ENCODE measurements at places on chromosomes 13 and 19.
A peak's percentile ranks its signal among the peaks of the same experiment; 100 is the strongest.

GRCh38 chr13:78596399-78596735, 7.0 kb downstream of the POU4F1 start:
- DNase-seq = no peak

GRCh38 chr13:48818495-48819356, 157.0 kb upstream of the FNDC3A start:
- peak; percentile 99 for DNase-seq

DNA sequence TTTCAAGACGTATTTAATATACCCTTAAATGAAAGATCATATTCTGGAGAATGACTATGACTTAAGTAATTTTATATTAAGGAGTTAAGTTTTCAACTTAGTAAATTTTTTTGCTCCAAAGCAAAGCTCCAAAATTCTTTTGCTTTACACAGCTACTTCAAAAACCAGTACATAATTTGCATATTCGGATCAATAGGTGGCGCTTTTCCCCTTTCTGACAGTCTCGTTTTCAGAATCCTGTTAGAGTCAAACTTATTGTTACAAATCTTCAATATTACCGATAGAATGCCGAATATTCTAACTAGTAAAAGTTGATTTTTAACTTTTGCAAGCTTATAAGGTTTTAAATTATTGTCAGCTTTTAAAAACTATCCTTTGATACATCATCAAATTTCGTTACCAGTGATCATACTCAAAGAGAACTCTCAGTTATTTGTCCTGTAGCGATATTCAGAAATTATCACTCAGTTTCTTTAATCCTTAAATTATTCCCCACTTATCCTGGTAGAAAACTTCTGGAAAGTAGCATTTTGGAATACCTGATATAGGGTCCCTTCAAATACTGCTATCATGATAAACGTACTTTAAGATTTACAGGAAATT, 852.7 kb upstream of the KLHL1 start:
- DNase-seq = peak; percentile 28

GRCh38 chr19:17993076-17993813, 14.7 kb upstream of the ARRDC2 start:
- no peak for DNase-seq

DNA sequence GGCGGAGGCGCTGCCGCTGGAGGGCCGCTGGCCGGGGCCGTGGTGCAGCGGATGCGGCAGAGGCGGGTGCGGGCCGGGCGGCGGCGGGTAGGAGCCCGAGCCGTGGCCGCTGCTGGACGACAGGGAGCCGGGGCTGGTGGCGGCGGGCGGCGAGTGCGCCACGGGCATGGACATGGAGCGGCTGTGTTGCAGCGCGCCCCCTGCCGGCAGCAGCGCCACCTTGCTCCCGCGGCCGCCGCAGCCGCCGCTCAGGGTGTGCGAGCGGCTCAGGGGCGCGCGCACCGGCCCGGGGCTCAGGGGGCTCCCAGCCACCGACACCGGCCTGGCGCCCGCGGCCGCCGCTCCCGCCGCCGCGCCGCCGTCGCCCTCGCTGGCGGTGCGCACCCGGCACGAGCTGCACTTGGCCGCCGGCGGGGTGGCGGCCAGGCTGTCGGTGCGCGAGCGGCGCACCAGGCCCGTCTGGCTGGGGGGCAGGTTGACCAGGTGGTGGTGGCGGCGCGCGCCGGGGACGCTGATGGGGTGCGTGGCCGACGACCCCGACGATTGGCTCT, 1.7 kb downstream of the IRS2 start:
- peak; percentile 59 for DNase-seq

DNA sequence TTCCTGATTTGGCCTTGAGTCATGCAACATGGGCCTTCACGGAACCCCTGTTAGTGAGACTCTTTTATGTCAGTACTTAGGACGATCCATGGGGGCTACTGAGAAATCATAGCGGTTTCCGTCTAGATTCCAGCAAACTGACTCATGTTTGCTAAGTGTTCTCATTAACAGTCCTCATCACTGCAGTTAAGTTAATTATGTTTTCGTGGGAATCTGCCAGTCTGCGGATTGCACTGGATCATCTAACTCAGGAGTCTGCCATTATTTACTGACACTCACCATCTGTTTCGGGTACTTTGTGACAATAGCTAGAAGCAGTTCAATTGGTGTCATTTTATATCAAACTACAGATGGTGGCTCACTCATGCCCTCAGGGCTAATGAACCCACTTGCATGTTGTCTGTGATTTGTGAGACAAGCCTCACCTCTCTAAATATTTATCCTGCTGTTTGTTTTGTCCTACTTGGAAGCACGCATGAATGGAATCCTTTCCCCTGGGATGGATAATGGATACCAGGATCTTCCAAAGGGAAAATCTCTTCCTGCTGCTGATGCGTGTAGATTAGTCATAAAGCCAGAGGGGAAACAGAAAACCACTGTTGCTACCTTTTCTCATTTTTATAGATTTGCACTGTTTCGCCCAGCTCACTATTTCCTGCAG, 61.8 kb downstream of the RAB20 start:
- peak; percentile 79 for DNase-seq

GRCh38 chr19:41325947-41326706, 16.2 kb downstream of the CCDC97 start:
- DNase-seq = peak; percentile 81

DNA sequence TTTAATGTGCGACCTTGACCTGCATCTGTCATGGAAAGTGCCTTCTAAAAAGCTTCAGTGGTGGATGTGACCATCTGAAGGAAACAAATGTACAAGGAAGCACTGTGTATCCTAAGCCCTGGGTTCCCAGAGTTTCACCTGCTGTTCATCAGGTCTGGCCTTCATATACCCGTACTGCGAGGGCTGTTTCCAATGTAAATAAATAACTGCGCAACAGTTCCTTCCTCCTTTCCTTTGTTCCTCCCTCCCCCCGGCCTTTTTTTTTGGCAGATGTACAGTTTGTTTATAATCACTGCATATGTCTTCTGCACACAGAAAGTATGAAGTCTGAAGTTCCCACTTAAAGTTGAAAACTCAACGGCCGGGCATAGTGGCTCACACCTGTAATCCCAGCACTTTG, 5.2 kb downstream of the FAAP24 start:
- DNase-seq = no peak

DNA sequence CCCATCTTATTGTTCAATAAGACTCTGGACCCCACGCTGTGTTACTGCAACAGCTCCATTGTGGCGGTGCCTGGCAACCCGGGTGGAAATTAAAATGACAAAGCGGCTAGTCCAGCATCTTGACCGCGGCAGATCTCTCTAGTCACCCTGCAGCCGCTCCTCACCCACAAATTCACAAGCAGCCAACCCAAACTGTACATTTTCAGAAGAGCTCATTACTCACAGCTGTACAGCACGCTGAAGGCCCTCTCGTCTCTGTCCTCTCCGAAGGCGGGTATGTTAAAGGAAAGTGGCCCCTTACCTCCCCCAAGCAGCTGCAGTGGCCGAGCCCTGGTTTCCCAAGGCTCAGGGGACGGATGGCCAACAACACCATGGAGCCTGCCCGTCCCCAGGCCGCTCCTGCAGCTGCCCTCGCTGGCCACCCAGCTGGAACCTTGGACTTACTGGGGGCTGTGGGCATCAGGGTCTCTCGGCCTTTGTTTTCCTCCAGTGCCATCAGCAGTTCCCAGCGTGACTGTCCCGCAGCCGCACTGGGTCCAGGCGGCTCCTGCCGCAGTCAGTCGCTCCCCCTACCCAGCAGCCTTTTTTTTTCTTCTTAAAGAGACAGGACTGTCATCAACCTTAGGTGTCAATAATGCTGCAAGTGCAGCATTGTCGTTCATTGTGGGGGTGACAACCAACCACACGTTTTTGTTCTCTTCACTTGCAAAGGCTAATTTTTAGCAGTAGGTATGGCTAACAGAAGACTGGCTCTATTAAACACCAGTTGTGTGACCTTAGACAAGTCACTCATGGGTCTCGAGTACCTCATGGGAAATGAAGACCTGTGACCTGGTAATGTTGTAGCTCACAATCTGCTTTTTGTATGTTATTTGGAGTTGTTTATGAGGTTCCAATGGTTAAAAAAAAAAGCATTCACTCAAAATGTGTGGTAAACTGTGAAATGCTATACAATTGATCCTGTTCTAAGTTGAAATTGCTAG, at the start of gene SACS:
Gene SACS (minus strand): TSS at position 532 of the 983 bp plus-strand sequence. CDS start 22,463 bp downstream, outside the sequence.
- peak; percentile 19 for DNase-seq

GRCh38 chr19:53388168-53388567, 6.8 kb upstream of the ZNF765 start:
- no peak for DNase-seq

DNA sequence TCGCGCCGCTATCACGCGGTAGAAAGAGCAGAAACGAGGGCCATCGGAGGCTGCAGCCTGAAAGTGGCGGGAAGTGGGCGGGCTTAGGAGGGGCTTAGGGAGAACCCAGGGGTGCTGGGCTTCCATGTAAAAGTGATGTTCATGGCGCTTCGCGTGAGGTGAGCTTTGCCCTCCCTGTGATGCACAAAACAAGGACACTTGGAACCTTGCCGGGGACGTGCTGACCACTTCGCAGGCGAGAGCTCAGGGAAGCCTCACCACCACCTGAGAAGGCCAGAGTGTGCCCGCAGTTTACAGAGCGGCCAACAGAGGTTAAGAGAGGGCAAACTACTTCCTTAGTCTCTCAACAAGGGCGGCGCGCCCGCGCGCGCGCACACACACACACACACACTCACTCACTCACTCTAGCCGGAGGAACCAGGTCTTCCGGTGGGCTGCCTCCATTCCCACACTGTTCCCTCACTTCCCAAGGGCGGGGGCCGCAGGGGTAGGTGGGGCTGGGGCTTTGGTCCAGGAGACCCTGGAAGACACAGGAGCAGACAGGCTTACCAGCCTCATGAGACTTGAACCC, 651 bp downstream of the GAPDHS start:
- DNase-seq = peak; percentile 41
